GM23248 (cell line): ENCODE measurements at places on chromosomes 6 and 20. TPM values are rescaled to one million over a fixed set of nuclear protein-coding genes. Genes with fewer than 3 reads are reported as not detected.

SYCP2 gene
- total RNA-seq: 0.22 and 0.38 TPM in 2 replicates

WDR46 gene
- total RNA-seq: 64.4 and 81.9 TPM in 2 replicates

ZNF343 gene
- total RNA-seq: 7.5 and 11.0 TPM in 2 replicates

PDE10A gene
- total RNA-seq: under 0.01 and 0.11 TPM in 2 replicates

RAB32 gene
- total RNA-seq: 103 and 165 TPM in 2 replicates

CAGE1 gene
- total RNA-seq: not detected in 2 replicates

TINAG gene
- not detected in 2 replicates for total RNA-seq

MTFR2 gene
- not detected in 2 replicates for total RNA-seq

GJA1 gene
- 237 and 248 TPM in 2 replicates for total RNA-seq

SLC4A11 gene
- 0.63 and 0.65 TPM in 2 replicates for total RNA-seq

ASIP gene
- total RNA-seq: not detected in 2 replicates

FAM83B gene
- total RNA-seq: not detected in 2 replicates

SIRPD gene
- not detected in 2 replicates for total RNA-seq

QRSL1 gene
- total RNA-seq: 8.0 and 9.7 TPM in 2 replicates

DLK2 gene
- 0.51 and 0.76 TPM in 2 replicates for total RNA-seq

PEDS1 gene
- total RNA-seq: 54.6 and 55.7 TPM in 2 replicates

EFCAB8 gene
- 0.13 TPM in 1 of 2 replicates, not detected in the other for total RNA-seq

MRPS26 gene
- total RNA-seq: 24.2 and 48.2 TPM in 2 replicates

GABRR1 gene
- not detected in 2 replicates for total RNA-seq

CDH4 gene
- total RNA-seq: 3.9 and 4.4 TPM in 2 replicates

MROH8 gene
- total RNA-seq: 0.25 and 4.2 TPM in 2 replicates

CGAS gene
- total RNA-seq: 4.8 and 6.3 TPM in 2 replicates

FAM83C gene
- not detected in 2 replicates for total RNA-seq

LY6G5B gene
- total RNA-seq: 2.7 and 7.5 TPM in 2 replicates

SLC22A2 gene
- not detected in 2 replicates for total RNA-seq

OPRM1 gene
- not detected in 2 replicates for total RNA-seq

STX11 gene
- total RNA-seq: 1.1 and 2.8 TPM in 2 replicates

IBTK gene
- 41.9 and 44.5 TPM in 2 replicates for total RNA-seq

JAG1 gene
- total RNA-seq: 4.8 and 8.4 TPM in 2 replicates

RIPOR2 gene
- total RNA-seq: 2.7 and 3.2 TPM in 2 replicates

ARFGEF2 gene
- 30.6 and 31.1 TPM in 2 replicates for total RNA-seq

MBOAT1 gene
- total RNA-seq: 4.0 and 7.0 TPM in 2 replicates

LY6G6F gene
- not detected in 2 replicates for total RNA-seq

CRISP3 gene
- not detected in 2 replicates for total RNA-seq

DEFB124 gene
- not detected in 2 replicates for total RNA-seq

SDCBP2 gene
- 4.9 and 5.5 TPM in 2 replicates for total RNA-seq
